CD4-positive, alpha-beta T cell treated with Interferon alpha-2 for 1 hour (primary cell): ENCODE measurements at places on chromosomes 12 and 14.

DNA sequence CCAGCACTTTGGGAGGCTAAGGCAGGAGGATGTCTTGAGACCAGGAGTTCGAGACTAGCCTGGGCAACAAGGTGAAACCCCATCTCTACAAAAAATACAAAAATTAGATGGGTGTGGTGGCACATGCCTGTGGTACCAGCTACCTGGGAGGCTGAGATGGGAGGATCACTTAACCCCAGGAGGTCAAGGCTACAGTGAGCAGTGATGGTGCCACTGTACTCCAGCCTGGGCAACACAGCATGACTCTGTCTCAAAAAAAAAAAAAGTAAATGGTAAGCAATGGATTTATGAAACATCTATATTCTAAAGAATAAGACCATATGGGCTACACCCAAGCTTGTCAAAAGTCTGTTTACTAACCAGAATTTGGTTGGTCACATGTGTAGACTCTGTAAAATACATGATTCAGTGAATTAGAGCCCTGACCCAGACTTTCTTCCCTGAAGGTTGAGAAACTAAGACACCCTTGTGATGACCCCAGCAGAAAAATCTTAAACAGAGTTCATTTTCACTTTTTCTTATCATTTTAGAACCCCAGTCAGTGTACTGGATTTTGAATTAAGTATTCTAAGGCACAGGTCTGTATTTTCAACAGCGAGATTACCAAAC, 12.1 kb downstream of the FGD6 start:
- no peak for DNase-seq

GRCh38 chr14:82854901-82855300, 1321.2 kb upstream of the SEL1L start:
- DNase-seq, result no peak

DNA sequence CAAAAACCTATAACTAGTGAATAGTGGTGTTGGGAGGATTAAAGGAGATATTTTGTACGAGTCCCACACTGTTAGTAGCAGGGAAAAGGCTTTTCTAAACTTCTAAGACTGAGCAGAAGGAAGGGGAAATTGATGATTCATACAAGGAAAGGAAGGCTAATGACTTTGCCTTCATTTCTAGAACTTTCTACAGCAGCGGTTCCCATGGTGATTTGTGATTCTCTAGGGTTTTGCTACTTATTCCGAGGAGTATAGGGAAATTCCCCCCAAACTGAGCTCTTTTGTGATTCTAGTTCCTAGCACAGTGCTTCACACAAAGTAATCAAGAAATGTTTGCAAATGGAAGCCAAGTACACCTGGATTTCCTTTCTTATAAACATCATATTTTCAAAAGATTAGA, 23.8 kb upstream of the PWP1 start:
- DNase-seq, result no peak

- no peak for DNase-seq
Observed at GRCh38 chr14:80944861-80945617, 3.5 kb upstream of the CEP128 start.

- no peak for DNase-seq
Observed at GRCh38 chr14:25431211-25432076, 381.5 kb upstream of the STXBP6 start.

GRCh38 chr14:62546862-62547474, 498.3 kb downstream of the KCNH5 start:
- no peak for DNase-seq

DNA sequence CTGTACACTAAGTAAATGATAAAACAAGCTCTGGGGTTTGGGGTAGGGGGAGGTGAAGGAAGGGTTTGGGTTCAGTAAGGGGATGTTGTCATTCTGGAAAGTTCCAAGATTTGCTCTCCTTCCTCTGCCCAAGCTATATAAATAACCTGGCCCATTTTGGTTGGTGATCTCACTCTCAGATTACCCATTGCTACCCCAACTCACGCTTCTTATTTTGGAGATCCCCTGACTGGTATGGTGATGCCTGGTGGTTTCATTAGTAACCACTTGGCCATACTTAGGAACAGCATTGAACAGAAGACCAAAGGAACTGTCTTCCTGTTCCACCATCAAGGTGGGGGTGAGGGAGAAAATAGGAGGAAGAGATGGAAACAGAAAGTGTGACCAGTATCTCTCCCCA, 259.6 kb upstream of the TBX3 start:
- DNase-seq, result no peak

DNA sequence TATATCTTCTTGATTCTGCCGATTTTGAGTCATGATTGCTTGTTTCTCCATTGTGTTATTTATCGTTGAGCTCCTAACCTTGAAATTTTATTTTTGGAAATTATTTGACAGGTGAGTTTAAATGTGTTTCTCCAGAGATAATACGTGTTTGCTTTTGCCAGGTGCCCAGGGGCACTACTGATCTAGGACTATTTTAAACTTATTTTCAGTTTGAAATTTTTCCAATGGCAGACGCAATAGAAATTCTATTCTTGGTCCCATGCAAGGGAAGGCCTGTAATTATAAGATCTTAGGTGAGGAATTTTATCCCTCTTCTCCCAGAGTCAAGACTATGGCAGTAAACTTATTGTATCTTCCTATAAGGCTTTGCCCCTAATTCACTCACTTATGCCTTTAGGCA, 252.8 kb downstream of the AEBP2 start:
- no peak for DNase-seq

DNA sequence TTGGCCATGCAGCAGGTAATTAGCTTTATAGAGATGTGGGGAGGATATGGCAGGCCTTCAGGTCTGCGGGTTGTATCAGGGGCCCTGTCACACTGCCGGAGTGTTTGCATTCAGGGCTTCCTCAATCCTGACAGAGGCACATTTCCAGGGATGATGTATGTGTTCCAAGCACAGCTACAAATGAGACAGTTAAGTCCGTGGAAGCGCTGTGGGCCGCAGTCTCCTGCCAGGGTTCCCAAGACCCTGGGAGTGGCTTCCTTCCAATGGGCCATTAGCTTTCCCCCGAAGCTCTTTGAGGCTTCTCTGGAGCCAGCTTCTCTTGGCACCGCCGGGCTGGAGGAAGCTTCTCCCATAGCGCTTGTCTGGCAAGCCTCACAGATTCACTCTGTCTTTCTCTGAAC, 1524.7 kb upstream of the TMEM132C start:
- DNase-seq, result no peak

- DNase-seq, result no peak
Observed at GRCh38 chr12:15933751-15934150, 22.6 kb downstream of the DERA start.

GRCh38 chr14:54335569-54336155, 61.1 kb upstream of the CDKN3 start:
- no peak for DNase-seq

- DNase-seq, result no peak
Observed at GRCh38 chr12:91846466-91847055, 299.1 kb downstream of the BTG1 start.

GRCh38 chr12:48882315-48882687, 16.6 kb upstream of the RND1 start:
- no peak for DNase-seq

- DNase-seq, result no peak
Observed at GRCh38 chr12:52250048-52250990, 17.3 kb downstream of the KRT7 start.

- no peak for DNase-seq
Observed at GRCh38 chr12:76701690-76702089, 62.2 kb upstream of the ZDHHC17 start.

DNA sequence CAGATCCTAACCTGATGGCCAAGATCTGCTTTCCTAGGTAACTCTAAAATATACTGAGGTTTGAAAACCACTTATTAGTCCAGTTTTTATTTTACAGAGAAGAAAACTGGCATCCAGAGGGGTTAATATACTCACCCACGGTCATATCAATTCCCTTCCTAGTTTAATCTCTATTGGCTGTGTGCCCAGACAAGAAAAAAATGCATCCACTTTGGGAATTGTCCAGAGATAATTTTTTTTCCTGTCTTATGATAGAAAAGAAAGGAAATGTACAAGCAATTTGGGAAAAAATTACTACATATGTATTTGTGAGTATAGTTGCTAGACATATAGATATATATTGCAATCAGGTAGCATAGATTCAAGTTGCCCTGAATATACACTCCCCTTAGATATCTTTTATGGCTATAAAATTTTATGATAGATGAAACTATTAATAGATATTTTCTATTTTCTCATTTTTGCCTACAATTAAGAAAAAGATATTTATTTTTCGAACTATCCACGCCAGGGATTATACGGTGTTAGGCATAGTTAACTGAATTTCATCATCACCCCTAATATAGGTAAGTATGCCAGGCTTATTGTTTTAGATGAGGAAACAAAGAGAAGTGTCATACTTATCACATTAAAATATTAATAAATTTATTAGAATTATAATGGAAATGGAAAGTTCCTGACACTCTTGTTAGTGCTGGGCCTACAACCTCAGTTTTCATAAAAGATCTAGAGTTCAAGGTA, 100.5 kb upstream of the SLC38A2 start:
- no peak for DNase-seq

GRCh38 chr14:52397844-52398243, 83.7 kb downstream of the PTGER2 start:
- no peak for DNase-seq

- no peak for DNase-seq
Observed at GRCh38 chr14:99212646-99213045, 59.4 kb downstream of the BCL11B start.

- peak; percentile 86 for DNase-seq
Observed at GRCh38 chr12:3869865-3870264, 3.3 kb downstream of the PARP11 start.

DNA sequence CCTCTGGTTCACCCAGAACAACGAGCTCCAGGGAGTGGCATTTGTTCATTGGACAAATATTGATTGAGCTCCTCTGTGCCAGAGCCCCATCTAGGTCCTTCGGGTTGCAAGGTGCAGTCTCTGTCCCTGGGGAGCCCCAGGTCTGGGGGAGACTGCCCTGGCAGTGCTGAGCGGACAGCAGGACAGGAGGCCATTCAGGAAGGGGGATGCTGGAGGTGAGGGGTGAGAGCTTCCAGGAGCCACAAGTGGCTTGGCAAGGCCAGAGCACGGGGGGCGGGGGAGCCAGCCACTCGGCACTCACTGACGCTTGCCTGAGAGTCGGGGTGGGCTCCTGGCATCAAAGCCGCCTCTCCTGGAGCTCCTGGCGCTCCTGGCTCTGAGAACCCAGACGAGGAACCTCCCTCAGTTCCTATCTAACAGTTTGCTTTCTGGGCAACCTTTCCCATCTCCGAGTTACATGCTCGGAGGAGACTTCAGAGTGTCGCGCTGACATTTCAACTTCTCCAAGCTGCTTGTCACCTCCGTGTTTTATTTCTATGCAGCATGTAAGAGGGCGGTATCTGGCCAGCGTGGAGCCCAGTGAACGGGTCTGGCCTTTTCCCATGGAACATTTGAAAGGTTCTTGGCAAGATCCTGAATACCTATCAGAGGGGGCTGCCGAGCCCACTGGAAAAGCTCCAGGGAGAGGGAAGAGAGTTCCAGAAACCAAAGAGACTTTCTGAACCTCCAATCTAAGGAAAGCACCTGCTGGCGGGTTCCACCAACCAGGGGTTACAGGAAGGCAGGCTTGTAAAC, 62.0 kb upstream of the BCL11B start:
- DNase-seq, result no peak

DNA sequence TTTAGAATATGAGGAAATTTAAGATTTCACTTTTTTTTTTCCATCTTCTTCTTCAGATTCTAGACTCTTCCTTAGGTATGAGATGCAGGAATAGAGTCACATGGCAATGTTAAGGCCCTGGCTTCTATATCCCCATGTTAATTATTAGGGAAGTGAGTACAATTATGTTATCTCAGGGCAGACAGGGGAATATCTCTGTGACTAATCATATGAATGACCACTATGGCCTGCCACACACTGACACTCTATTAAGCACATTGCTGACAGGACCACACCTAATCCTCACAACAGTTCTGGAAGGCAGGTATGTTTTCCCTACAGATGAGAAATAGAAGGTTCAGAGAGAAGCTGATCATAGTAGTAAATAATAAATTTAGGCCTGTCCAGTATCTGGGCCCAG, 69.4 kb upstream of the PTPRQ start:
- no peak for DNase-seq

- no peak for DNase-seq
Observed at GRCh38 chr14:104284636-104285507, 146.5 kb downstream of the KIF26A start.

GRCh38 chr12:81300454-81300853, 222.6 kb downstream of the ACSS3 start:
- no peak for DNase-seq

DNA sequence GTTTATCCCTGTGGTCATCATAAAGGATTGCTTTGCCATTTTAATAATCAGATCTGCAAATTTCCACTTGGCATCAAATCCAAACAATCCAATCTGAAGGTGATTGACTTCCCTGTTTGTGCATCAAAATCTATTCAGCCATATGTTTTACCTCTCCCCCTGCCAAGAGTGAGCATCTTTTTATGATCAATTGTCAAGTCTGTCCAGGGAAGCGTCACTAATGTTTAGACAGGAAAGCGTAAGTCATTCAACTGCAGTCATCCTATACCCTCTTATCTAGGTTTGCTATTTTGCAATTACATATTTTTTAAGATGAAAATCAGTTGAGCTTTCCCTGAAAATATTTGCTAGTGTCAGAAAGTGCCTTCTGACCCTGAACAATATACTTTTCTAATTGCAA, 1224.1 kb upstream of the SEL1L start:
- DNase-seq, result no peak

- no peak for DNase-seq
Observed at GRCh38 chr12:101257357-101257756, 22.5 kb upstream of the UTP20 start.

- no peak for DNase-seq
Observed at GRCh38 chr14:55671641-55672040, 91.6 kb downstream of the KTN1 start.

DNA sequence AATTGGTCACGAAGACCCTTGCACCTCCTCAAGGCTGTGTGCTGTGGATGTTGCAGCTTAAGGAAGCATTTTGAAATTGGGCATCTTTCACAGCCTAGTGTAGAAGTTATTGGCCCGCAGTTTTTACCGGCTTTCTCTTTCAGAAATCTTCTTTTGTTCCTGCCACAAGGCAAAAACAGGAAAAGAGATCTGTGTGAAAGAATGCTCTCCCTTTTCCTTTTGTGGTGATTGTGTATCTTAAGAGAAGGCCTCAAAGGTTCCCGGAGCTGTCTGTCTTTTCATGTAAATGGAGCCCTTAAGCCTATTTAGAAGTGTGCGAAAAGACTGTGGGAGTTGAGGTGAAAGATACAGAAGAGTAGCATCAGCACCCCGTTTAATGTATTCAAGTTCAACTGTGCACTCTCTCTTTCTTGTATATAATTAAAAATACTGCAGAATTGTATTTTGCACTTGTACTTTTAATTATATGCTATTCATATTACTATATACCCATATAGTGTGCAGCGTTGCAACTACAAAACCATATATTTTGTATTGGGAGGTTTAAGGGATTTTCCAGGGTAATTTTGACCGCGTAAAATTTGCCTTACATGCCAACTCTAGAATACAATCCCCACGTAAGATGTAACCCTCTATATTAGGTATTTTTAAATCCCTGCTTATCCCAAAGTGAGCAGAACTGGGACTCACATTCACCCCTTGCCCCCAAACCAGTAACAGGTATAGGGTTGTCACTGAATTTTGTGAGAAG, 441.7 kb downstream of the RAD51B start:
- peak; percentile 37 for DNase-seq
